Gastroesophageal sphincter (tissue), 4 donors: ENCODE measurements at places on chromosomes 13 and 19.

- ATAC-seq = no peak
Observed at GRCh38 chr13:101979825-101980224, 422.0 kb downstream of the FGF14 start.

GRCh38 chr13:80884056-80884785 lies 543.3 kb upstream of the SPRY2 start:
- no peak for ATAC-seq

GRCh38 chr19:802498-803098 lies 5.3 kb downstream of the PTBP1 start:
- ATAC-seq = no peak

DNA sequence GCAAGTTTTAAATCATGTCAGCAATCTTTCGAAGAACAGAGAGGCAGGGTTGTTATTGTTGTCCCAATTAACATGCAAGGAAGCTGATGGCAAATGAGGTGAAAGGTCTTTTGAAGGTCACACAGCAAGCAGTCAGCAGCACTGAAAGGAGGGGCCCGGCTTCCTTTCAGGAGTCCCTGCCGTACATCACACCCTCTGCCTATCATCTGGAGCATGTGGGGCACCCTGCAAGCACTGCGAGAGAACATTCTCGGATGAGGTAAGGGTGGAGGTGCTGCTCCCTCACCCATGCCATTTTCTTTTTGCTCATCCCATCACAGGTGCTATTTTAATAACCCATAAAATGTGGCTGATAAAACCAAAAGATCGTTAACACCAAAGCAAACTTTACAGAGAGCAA lies 111.2 kb downstream of the ENOX1 start:
- no peak for ATAC-seq

DNA sequence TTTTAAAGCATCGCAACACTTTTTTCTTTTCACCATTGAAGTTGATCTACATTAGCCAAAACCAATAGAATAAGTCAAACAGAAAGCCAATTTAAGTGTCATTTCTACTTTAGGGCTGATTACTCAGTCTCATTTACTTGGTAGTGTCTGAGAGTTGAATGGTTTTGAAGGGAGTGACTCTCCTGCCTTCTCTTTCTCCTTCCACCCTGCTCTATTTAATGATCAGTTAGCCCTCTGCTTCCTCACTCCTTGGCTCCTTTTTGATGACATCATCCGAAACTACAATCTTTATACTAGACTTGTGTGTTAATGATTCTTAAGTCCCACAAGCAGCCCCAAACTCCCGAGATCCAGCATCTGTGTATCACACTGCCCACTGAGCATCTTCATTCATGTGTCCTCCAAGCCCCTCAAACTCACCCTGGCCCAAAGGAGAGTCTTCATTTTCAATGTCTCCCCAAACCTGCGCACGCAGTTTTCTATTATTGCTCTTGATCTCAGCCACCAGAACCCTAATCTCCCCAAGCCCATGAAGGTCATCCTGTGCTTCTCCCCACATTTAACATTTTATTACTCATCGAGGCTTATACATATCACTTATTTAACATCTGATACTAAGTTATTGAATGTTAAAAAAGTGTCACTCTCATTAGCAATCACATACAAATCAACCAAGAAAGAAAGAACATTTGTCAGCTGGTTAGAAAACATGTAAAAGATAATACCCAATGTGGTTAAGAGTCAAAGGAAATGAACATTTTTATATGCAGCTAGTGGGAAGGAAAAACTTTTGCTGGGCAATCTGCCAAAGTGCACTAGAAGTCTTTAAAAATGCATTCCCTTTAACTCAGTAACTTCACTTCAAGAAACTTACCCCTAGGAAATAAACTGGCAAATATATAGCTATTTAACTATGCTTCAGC lies 32.2 kb upstream of the ARGLU1 start:
- ATAC-seq = no peak

GRCh38 chr19:36547001-36547732 lies 19.1 kb upstream of the ZNF260 start:
- no peak for ATAC-seq

DNA sequence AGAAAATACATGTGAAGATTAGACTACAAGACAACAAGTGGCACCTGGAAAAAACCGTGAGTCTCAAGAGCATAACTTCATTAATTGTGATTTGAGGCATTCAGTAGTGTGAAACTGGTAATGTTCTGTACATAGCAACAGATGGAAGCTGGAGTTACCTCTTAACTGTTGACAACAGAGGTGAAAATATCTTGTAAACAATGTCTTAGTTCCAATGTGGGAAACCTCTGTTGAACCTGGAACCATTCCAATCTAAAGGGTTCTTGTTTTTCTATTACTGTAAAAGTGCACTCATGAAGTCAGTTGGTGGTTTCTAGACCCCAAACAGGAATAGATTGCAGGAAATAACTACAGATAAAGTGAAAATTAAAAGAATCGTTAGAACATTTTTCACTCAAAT lies 728.4 kb downstream of the SLITRK1 start:
- no peak for ATAC-seq

GRCh38 chr19:56324436-56324835 lies 9.8 kb upstream of the ZSCAN5A start:
- no peak for ATAC-seq

- peak; percentile 70 for ATAC-seq
Observed at GRCh38 chr19:13847407-13848339, 29.3 kb upstream of the NANOS3 start.

DNA sequence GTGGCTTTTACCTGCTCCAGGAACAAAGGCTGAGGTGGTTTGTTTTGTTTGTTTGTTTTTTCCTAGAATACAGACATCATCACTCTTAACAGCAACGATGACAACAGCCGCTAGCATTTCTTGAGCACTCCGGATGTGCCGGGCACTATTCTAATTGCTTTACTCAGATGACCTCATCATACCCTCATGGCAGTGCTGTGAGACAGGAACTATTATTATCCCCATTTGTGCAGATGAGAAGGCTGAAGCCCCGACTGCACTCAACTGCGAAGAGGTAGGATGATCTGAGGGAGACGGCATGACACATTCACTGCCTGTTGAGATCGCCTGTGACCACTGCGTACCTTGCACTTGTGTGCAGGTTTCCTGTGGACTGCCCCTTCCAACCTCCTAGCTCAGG lies 66.5 kb downstream of the CCDC70 start:
- ATAC-seq = no peak

DNA sequence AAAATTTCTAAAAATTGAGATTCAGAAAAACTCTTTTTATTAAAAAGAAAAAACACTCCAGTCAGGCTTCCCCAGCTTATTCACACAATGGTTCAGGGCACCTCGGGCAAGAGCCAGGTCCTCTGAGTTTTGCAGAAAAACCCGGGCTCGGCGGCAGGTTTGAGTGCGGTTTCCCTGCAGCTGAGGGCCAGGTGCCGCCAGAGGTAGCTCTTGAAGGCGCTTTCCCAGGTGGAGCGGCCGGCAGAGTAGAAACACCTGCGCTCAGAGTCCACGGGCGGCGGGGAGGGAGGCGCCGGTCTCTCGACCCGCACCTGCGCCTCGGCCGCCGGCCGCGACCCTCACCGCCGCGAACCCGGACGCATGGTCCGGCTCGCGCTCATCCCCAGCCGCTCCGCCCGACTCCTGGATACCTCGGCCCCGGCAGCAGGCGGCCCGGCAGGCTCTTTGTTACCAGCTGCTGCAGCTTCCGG lies 444 bp downstream of the PROSER1 start:
- no peak for ATAC-seq

- no peak for ATAC-seq
Observed at GRCh38 chr19:57366776-57367175, 3.4 kb downstream of the TRAPPC2B start.

GRCh38 chr19:19388568-19389555 lies 16.6 kb upstream of the GATAD2A start:
- ATAC-seq = no peak

DNA sequence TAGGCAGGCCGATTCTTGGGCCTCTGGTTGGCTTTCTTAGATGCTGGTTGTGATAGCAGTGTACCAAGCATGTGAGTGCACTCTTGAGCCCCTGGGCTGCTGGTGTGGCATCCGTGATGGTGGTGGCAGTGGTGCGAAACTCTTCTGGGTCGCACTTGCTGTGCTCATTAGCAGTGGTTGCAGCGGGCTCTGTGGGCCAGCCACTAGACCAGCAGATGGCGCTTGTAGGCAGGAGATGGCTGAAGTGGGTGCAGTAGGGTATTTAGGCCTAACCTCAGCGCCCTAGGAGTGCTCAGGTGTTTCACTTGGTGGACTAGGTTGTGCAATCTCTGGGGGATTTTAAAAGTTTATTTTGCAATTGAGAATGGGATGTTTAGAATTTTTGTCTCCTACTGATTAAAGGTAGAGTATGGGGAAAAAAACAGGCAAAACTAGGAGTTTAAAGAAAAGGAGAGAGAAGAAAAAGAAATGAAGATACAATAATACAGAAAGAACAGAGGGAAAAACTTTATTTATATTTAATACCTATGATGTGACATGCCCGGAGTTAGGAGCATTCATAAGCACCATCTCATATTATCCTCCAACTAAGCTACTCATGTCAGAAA lies 4.3 kb upstream of the ZNF17 start:
- no peak for ATAC-seq

GRCh38 chr13:33284916-33285315 lies 639 bp downstream of the STARD13 start:
- peak; percentile 25 for ATAC-seq

DNA sequence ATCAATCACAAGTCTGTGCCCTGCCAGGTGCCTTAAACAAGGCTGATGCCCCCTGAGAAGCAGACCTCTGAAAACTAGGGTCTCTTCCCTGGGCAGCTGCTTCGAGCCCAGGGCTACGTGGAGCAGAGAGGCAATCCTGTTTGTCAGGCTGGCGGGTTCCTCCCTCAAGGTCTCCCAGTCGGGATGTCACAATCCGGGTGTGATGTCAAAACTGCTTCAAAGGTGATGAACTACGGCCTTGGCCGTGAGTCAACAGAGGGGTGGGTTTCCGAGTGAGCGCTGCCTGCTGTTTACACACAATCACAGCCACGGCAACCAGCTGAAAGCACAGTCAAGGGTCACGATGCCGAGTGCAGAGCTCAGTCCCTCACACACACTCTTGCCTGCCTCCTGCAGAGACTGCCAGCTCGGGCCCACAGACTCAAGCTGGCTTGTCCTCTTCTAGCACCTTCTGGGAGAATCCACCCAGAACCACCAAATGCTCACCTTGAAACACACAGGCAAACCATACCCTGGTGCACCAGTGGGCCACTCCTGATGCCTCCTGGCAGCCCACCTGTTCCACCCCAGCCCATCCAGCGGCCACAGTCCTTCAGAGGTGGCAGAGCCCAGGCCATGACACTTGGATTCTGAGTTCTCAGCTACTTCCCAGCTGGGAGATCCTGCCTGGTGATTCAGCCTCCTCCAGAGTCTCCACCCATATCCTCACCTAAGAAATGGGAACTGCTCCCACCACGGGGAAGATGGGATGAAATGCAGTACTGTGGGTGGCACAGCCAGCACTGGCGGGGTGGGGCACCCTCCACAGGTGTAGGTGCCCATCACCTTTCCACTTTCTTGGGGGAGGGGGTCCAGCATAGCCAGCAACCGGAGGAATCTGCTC lies 6.8 kb downstream of the ELL start:
- ATAC-seq = peak; percentile 55

DNA sequence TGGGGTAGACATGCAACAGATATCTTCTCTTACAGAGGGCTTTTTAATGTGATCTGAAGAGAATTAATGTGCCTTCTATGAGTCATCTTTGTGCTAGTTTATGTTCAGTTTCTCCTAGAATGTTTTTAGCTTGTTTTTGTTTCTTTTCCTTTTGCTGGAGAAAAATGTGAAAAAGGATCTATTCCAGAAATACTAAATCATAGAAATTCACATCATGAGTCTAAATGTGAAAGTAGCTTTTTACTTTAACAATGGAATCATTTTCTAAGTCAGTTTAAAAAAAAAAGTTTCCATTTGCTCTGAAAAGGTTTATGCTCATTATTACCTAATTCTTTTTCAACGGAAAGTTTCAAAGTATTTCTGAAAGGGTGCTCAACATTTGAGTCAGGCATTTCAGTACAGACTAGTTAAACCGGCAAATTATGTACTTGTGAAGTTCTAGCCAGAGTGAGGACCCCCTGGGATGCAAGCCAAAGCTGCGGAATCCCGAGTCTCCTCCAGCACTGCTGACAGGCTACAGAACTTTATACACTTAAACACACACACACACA lies 72.9 kb downstream of the SPATA13 start:
- ATAC-seq = no peak

GRCh38 chr13:69487576-69487975 lies 620.0 kb upstream of the ATXN8OS start:
- no peak for ATAC-seq

DNA sequence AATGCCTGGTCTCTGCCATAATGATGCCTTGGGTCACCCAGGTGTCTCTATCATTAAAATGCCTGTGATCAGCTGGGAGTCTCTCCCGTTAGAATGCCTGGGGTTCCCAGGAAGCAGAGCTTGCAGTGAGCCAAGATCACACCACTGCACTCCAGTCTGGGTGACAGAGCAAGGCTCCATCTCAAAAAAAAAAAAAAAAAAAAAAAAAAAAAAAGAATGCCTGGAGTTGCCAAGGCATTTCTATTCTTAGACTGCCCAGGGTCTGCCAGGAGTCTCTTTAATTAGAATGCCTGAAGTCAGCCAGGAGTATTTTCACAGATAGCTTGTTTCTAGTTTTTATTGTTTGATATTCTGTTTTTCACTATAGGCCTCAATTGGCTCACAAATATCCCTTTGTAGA lies 1552.5 kb downstream of the UQCRFS1 start:
- no peak for ATAC-seq

DNA sequence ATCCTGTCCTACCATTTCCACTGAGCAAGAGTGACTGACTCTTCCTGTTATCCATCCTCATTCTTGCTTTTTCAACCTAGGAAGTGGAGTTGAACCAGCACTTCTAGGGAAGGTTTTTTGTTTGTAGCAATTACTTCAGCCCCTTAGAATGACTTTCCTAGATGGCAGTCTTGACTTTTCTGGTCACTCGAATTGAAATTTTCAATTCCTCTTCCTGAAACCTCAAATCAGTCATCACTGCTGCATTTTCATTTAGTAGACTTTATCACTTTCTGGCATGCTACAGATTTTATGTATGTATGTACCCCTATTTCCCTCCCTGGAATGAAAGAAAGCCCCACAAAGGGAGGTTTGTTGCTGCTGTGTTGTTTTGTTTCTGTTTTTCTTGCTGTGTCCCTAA lies 915.9 kb downstream of the PCDH17 start:
- ATAC-seq = no peak

GRCh38 chr13:40116008-40116407 lies 460.5 kb downstream of the COG6 start:
- peak; percentile 52 for ATAC-seq

- ATAC-seq = no peak
Observed at GRCh38 chr13:99495466-99496183, 5.6 kb upstream of the TM9SF2 start.

DNA sequence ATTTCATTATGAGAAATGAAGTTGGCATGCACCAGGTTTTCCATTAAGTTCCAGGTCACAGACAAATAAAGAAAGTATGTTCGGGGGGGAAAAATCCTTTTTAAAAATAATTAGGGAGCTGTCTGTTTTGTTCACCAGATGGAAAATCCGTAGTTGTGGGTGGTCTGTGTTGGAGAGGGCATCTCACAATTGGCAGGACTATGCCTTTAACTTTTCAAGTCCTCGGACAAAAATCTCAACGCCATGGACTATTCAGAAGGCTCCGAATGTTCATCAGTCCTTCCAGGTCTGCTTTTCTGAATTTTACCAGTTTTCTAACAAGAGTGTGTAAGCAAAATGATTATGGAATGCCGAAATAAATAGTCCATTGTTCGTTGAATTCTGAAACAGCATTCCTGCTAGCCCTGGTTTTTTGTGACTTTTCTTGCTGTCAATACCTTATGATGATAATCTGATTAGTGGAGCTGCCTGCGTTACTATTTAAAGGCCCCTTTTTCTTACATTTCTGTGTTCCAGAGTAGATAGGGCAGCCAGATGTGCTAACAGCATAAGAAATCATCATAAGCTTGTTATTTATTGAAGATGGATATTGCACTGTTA lies 146.9 kb downstream of the TM9SF2 start:
- ATAC-seq = no peak
